Activated CD4-positive, alpha-beta T cell treated with anti-CD3 and anti-CD28 coated beads, Interleukin-2, amount 10 ng/mL, durations not matched to agents 7 days and 5 days (primary cell): ENCODE measurements at places on chromosomes 6 and 20. TPM values are rescaled to one million over a fixed set of nuclear protein-coding genes. Genes with fewer than 3 reads are reported as not detected.
A peak's percentile ranks its signal among the peaks of the same experiment; 100 is the strongest.

The ERVFRD-1 gene
- not detected for total RNA-seq

DNA sequence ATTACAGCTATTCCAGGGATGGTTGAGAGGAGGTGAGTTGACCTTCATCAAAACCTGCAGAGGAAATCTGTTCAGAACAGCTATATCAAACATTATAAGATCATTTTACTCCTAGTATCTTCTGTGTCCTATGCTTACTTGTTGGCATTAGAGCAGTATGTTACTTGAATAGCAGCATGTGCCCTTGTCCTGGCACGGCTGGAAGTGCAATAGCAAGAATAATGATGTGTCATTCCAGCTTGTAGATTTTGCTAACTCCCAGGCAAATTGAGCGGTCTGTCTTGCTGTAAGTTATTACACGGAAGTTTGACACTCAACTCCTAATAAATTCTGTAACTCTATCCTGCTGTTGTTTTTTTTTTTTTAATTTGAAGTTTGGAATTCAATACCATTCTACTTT, 385.5 kb downstream of the TENT5A start:
- DNase-seq = no peak

- DNase-seq = no peak
These were observed 778.8 kb downstream of the KIF16B start for GRCh38 chr20:15794409-15794808.

GRCh38 chr6:53659458-53659857, 6.1 kb downstream of the KLHL31 start:
- DNase-seq = no peak

DNA sequence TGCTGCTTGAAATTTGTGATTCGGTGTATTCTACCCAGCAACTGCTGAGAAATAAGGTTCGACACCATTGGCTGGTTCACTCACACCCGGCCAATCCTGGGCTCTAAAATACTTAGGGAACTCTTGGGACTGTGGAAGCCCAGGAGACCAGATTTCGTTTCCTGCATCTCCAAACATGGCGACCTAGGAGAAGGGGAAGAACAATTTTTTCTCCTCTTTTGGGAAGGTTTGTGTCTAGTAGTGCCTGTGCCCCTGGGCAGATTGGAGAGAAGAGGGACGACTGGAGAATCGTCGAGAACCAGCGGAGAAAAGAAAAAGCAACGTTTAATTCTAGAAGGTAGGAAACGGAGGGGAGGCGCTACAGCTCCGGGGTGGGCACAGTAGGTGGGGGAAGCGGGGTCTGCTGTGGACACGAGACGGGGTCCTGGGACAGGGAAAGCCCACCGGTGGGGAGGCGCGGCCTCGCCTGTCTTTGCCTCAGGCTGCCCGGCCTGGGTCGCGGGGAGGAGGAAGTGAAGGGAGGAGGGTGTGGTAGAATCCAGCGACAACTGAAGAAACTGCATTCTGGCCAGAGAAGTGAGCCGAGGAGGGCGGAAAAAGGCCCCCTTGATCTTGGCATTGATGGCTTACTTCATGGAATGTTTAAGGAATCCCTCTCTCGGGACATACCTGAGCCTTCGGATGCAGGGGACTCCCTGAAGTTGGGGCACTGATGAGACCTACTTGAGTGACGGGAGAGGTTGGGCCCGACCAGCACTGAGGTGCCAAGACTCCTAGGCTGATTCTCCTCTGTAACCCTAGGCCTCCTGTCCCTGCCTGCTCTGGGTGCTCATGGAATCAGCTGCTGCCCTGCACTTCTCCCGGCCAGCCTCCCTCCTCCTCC, at the start of gene BTN2A1:
Gene BTN2A1 (plus strand): TSS at position 150 of the 883 bp plus-strand sequence. CDS start 682 bp downstream, at position 832.
- peak; percentile 85 for DNase-seq

DNA sequence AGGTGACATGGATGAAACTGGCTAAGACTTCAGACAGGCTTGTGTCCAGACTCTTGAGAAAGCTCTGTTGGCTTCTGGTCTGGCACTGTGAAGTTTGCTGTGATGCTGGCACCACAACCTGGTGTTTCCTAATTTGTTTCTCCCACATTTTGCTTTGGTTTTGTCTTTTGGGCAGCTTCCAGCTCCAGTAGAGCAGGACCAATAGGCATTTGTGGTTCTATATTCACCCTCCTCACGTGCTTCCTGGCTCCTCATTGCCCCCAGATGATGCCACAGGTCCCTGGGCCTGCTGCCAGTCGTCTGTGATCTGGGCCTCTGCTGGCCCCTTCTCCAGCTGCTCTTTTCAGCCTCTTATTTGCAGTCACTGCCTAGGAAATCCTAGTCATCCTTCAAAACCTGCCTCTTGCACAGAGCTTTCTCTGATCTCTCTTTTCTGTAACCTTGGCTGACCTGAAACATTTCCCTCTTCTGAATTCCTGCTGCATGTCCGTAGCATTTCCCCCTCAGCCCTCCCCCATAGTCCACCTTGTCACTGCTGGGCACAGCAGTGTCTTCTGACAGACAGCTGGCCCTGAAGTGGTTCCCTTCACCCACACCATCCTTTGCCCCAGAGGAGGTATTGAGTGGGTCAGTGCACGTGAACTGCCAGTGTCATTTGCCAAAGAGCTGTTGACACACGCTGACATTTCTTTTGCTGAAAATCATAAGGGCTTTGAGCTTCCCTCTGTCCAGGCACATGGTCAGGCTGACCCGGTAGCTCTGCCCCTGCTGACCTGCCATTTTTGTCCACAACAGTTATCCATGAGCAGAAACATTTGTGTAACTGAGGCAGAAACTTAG, 63.0 kb downstream of the PTPN1 start:
- no peak for DNase-seq

- DNase-seq = no peak
These were observed 522.1 kb upstream of the BTBD3 start for GRCh38 chr20:11395581-11395980.

DNA sequence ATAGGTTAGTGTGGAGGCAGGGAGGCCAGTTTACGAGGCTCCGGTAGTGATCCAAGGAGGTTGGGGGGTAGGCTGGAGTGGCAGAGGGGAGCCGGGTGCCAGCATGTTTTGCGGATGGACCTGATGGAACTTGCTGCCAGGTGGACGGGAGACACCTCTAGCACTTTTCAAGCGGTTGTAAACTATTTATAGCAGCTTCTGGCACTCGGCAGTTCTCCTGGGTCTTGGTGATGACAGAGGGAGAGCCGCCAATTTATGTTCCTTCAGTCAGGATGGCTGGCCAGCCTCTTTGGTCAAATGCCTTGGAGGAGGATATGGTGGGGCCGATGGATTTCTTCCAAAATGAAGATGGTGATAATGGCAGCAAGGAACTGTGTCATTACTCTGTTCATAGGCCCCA, 28.8 kb downstream of the TFAP2C start:
- no peak for DNase-seq

GRCh38 chr20:1189827-1190226, 5.0 kb upstream of the TMEM74B start:
- DNase-seq = no peak

GRCh38 chr6:126803769-126804168, 314.7 kb upstream of the RSPO3 start:
- DNase-seq = no peak

GRCh38 chr6:87669051-87669450, 33.0 kb downstream of the AKIRIN2 start:
- no peak for DNase-seq

The TINAG gene
- total RNA-seq = not detected

DNA sequence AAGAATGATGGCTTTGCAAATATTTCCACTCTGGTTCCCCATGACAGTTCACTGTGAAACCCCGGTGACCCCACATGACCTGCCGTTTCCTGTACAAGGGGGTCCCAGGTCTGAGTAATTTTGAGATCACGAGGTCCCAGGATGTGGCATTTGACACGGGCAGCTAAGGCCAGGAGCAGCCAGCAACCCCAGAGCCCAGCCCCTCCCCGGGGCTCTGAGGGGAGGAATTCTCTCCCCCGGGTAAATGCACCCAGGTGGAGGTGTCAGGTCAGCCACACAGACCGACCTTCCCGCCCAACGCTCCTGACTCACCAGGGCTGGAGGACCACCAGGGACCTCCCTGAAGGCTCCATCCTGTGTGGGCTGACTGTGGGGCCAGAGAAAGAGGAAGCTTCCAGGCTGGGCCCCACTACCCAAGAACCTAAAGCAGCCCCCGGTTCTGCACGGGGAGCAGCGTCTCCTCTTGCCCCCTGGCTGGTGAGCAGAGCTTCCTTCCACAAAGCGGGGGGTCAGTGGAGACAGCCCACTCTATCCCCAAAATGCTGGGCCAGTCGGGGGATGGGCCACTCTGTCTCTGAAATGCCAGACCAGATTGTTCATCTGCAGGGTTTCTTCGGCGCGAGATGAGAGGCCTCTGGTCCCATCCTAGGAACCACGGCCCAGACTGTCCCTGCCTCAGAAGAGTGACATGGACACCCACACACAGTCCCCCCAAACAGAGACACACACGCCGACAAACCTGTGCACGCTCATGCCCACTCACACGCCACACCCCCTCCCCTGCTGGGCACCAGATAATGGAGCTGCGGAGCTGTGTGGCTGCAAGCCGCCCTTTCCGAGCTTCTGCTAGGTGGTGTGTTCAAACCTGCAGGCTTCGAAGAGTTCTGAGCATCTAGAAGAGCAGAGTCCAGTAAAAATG, 23.4 kb upstream of the SLCO4A1 start:
- peak; percentile 50 for DNase-seq

GRCh38 chr6:28315628-28316027, 20.3 kb downstream of the ZSCAN31 start:
- DNase-seq = no peak

GRCh38 chr6:83884523-83884922, 25.0 kb downstream of the CYB5R4 start:
- DNase-seq = no peak

DNA sequence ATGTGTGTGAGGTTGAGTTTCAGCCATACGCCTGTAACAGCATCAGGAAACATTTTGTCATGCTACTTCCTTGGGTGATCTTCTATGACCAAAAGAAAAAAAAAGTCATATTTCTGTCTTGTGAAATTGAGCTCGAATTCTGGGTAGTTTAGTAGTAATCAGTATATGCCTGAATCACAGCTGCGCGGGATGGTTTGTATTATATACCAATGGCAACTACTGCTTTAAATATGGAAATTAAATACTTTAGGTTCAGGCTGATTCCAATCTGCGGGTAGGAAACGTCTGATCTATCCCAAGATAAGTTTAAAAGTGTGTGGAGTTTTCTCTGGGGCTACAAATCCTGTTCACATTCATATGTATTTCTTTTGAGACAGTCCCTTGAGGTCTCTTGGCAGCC, 115.6 kb upstream of the FERMT1 start:
- no peak for DNase-seq

The CPXM1 gene
- not detected for total RNA-seq

GRCh38 chr6:7401075-7401474, 11.5 kb downstream of the RIOK1 start:
- DNase-seq = no peak

DNA sequence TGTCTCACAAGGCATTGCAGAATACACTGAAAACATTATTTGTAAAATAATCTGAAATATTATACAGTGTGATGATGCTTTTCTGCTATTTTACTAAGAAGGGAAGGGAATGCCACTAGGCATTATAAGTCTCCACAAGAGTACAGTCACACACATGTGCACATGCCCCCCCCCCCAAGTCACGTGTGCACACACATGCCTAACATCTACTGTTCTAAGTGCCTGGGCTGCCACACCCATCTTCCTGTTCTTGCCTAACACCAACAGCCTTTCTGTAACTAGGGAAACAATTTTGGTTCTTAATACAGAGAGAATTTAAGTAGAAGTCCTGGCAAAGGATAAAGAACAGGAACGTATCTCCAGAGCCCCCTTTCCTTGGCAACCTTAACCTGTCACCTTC, 58.2 kb upstream of the BCLAF1 start:
- no peak for DNase-seq

DNA sequence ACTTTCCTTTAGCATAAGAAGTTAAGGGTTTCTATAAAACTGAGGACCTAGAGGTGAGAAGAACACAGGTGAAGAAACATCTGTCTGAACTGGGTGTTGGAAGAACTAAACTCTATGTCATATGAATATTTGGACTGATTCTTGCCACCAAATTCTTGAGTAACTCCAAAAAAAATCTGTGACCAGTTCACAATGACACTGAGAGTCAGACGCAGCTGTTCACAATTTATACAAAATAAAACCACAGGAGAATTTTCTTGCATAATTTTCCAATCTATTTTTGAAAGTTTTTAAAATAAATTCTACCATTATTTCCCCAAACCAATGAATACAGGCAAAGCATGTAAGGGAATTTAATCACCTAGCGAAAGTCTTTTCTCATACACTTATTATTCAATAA, 148.1 kb upstream of the TCF21 start:
- DNase-seq = no peak

DNA sequence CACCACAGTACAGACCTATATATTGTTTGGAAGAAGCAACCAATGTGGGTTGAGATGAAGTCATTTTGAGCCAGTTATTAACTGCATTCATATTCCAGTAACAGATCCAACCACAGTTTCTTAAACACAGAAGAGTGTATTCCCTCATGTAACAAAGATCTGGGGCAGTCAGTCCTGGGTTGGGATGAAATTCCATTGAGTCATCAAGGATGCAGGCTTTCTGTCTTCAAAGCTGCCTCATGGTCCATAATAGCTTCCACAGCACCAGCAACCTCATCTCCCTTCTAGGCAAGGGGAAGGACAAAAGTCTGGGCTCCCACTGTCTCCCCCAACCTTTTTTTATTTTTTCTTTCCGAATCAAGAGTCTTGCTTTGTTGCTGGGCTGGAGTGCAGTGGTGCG, 2.9 kb upstream of the SOD2 start:
- DNase-seq = no peak
